ENCODE measurements at places on chromosomes 12 and 14.

DNA sequence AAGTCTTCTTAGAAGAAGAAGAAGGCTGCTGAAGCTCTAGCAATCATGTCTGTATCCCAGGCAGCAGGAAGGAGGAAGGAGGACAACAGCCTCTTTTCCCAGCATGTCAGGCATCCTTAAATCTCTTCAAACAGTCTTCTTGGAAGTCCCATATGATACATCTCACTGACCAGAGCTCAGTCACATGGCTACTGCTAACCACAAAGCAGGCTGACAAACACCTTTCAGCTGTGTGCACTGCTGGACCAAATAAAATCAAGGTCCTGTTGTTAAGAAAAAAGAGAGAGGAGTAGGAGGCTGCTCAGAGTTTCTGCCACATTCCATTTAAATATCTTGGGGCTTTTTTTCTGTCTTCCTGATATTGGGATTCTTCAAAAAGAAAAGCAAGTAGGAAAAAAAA lies 203.4 kb upstream of the PELI2 start:
- peak; percentile 29 for DNase-seq

DNA sequence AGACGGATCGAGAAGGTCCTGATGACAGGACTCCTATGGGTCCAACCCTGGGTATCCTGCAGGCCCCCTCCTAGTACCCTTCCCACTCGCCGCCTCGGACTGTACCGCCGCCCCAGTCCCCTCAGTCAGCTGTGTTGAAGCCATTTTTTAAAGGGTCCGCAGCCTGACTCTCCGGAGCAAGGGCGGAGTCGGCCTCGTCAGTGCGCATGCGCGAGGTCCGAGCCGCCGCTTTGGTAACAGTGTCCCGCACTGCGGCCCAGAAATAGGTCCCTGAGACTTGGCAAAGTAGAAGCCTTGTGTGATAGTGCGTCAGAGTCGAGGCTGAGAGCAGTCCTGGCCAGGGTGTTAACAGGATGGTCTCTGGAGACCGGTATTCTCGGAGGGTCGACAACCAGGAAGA lies 769.0 kb upstream of the ALG10B start:
- no peak for DNase-seq

GRCh38 chr12:12786351-12786705 lies 869 bp downstream of the APOLD1 start:
- DNase-seq = no peak

GRCh38 chr14:58048219-58048618 lies 103.8 kb downstream of the ARMH4 start:
- DNase-seq = no peak

- DNase-seq = no peak
These were observed 12.5 kb downstream of the NRXN3 start for GRCh38 chr14:78182722-78183121.

DNA sequence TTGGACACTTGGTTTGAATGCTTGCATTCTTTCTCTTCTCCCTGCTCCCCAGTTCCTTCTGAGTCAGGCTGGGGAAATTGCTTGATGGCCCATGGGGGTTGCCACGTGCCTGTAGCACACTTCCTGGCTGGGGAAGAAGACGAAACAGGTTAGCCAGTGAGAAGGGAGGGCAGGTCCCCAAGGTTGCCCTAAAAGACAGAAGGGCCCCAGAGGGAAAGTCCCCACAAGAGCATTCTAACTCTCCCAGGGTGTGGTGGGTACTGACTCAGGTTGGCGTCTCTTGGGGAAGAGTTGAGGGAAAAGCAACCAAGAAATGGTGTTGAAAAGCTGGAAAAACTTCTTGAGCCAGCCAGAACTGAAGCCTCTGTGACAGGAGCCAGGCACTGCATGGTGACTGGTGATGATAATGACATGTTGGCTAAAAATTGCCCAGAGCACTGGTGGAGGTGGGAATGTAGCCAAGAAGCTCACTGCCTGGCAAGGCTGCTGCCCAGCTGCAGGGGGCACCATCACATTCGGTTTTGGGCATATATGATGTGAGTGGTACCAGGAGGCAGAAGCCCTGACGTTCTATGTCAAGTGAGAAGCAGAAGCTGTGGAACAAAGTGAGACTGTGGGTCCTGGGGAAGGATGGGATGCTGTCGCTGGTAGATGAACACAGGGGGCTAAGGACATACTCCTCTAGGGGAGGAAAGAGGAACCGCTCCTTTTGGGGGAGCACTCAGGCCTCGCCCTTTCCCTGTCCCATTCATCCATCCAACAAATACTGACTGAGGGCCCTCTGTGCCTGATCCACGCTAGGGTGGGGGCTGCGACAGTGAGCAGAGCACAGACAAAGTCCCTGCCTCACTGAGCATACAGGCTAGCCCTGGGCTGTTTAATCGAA lies 8.1 kb upstream of the RABGGTA start:
- DNase-seq = peak; percentile 66

- no peak for DNase-seq
These were observed 4.5 kb downstream of the RPS26 start for GRCh38 chr12:56046027-56046780.

GRCh38 chr12:124388679-124389137 lies 93.8 kb downstream of the RFLNA start:
- peak; percentile 98 for DNase-seq

GRCh38 chr14:61726778-61727658 lies 31.7 kb downstream of the HIF1A start:
- no peak for DNase-seq

DNA sequence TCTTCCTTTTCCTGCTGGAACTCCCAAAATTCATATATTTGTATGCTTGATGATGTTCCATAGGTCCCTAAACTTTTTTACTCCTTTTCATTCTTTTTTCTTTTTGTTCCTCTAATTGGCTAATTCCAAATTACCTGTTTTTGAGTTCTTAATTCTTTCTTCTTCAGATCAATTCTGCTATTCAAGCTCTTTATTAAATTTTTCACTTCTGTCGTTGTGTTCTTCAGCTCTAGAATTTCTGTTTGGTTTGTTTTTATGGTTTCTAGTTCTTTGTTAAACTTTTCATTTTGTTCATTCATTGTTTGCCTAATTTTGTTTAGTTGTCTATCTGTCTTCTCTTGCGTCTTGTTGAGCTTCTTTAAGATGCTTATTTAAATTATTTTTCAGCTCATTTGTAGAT lies 154.8 kb downstream of the TPH2 start:
- DNase-seq = no peak

DNA sequence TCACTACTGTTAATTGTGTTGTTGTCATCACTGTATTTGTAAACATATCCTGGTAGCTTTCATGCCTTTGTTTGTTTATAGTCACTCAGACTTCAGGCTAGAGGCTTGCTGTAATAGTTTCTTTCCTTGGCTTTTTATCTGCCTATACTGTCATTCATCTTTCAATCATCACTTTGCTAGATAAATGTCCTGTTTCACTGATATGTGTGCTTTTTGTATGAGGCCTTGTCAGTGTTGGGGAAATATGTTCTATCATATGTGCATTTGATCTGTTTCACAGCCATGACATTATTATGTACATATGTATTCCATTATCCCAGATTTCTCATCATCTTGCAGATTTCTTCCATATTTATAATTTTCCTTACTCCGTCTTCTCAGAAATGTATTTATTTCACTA lies 558.9 kb upstream of the LRFN5 start:
- DNase-seq = no peak

DNA sequence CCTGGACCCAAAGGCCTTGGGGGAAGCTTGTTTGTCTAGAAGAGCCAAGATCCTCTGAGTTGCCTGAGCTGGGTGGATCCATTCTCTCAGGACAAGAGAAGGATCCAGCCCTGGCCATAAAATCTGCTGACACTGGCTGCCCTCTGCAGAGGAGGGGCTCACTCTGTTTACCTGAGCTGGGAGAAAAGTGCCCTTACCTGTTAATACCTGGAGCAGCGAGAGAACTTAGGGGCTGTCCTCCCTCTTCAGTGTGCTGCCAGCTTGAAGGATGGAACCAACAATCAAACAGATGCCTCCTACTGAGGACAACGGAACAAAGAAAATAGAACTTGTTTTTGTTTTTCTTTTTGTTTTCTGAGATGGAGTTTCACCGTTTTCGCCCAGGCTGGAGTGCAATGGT lies 7.3 kb upstream of the KRT7 start:
- DNase-seq = no peak

DNA sequence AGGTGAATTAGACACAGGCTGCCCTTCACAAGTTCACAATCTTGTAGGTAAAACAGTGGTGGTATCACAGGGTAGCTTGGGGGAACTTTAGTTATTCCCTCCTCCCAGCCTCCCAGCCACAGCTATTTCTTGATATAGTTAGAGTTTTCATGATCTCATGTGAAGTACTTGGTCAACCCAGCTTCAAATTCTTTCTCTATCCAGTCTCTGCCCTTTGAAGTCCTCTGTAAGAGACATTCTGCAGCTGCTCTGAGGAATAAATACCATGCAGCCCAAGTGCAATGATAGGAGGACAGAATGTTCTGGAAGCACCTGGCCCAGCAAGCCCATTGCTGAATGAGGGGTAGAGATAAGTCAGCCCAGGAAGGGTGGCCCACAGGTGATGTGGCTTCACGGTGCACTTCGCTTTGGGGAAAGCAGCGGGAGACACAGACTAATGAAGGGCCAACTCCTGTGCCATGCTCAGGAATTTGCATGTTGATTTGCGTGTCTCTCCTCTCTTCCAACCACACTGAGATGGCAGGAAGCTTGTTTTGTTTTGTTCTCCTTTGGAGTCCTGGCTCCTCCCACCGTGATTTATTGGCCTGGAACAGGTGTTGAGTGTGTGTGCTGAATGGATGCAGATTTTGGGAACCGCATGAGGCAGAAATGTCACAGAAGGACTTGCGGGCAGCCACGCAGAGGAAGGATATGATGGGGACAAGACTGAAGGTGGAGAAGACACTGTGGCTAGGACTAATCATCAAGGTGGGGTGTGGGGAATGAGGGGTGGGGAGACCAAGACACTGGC lies 8.0 kb upstream of the TXNRD1 start:
- no peak for DNase-seq

- no peak for DNase-seq
These were observed 55.8 kb upstream of the OR6J1 start for GRCh38 chr14:22699801-22700564.

- no peak for DNase-seq
These were observed 184.3 kb upstream of the USP15 start for GRCh38 chr12:62075870-62076269.

- no peak for DNase-seq
These were observed 35.2 kb downstream of the PPM1H start for GRCh38 chr12:62899568-62900390.

DNA sequence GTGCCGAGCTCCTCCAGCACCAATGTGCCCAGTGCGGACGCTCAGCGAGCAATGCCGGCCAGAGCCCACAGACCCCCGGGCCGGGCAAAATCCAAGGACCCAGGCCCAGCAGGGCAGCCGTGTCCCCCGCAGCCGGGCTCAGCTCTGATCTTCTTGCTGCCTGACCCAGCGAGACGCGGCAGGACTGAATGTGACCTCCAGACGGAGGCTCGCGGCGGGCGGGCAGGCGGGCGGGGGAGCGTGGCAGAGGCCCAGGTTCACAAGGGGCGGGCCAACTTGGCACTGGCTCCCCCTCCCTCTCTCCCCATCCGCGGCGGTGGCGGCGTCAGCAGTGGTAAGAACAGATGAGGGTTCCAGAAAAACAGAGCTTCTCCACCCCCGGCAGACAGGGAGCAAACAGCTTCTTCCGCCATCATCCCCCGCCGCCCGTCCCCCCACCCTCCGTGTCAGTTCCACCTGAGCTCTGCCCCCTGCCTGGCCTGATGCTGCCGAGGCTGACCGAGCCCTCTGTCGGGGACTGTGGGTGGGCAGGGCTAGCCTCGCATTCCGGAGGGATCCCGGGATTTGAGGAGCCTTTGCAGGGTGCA lies 94.3 kb downstream of the RFLNA start:
- DNase-seq = peak; percentile 98

GRCh38 chr14:45136399-45136798 lies 669 bp downstream of the FANCM start:
- DNase-seq = no peak

- no peak for DNase-seq
These were observed 51.2 kb downstream of the GLRX5 start for GRCh38 chr14:95585953-95586620.

GRCh38 chr12:118064608-118065007 lies 3.6 kb upstream of the WSB2 start:
- DNase-seq = no peak

GRCh38 chr14:23559010-23559925 lies 3.2 kb downstream of the THTPA start:
- peak; percentile 92 for DNase-seq

DNA sequence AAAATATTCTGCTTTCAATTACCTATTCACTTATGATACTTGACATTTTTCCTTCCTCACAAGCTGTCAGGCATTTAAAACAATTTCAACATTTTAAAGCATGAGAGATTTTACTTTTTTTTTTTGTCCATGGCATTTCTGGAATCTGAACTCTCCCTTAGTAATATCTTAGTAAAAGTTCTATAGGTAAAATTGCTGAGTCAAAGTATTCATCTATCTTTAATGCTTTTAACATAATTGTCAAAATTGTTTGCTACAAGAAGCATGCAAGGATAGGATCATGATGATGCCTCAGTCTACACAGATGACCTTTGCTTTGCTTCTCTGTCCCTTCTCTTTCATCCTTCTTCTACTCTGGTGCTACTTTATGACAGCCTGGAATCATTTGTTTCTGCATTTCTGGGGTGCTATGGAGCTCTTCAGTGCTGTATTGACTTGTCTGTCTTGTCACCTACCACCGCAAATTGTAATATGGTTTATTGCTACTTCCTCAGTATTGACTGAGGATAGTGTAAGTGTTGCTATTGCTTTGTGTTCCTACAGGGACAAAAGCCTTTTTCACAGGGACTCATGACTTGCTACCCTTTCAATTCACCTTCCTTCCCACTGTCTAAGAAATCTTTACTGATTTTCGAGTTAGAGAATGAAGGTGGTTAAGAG lies 589.8 kb upstream of the ATP2B1 start:
- no peak for DNase-seq

- DNase-seq = no peak
These were observed 155.6 kb downstream of the DYRK2 start for GRCh38 chr12:67804168-67804567.

- no peak for DNase-seq
These were observed 753.6 kb upstream of the STXBP6 start for GRCh38 chr14:25803386-25804018.

- DNase-seq = peak; percentile 87
These were observed 9.8 kb downstream of the ARHGEF25 start for GRCh38 chr12:57620936-57621496.

- peak; percentile 82 for DNase-seq
These were observed 69.8 kb upstream of the PYGL start for GRCh38 chr14:51014086-51014485.

All from osteoblast (primary cell).